ENCODE measurements at places on chromosomes 5 and 9. TPM values are rescaled to one million over a fixed set of nuclear protein-coding genes. Genes with fewer than 3 reads are reported as not detected.

DNA sequence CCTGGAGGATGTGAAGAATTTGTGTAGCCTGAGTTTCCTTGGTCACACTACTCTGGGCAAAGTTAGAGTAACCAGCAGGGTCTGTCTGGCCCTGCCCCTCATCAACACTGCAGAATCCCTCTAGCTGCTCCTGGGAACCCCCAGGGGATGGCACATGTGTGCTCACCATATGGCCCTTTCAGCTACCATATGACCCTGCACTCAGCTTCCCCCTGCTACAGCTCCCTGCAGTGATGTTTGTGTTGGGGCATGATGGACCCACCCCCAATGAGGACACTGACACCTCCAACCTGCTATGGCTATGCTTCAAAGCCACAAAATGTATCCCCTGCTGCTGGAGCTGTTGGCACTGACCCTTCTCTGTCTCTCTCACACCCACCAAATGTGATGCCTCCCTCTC is 152.7 kb downstream of the SNX18 start:
- ATAC-seq, result no peak

- ATAC-seq, result no peak
These were observed 70.8 kb downstream of the NDUFS4 start for GRCh38 chr5:53631251-53631650.

Gene FBP2
- not detected for total RNA-seq

- ATAC-seq, result no peak
These were observed 23.9 kb downstream of the MEGF9 start for GRCh38 chr9:120690372-120690771.

GRCh38 chr5:170151097-170151831 is 45.6 kb downstream of the FOXI1 start:
- no peak for ATAC-seq

GRCh38 chr5:50730841-50731240 is 64.4 kb downstream of the PARP8 start:
- ATAC-seq, result no peak

GRCh38 chr5:172898843-172899369 is 60.3 kb upstream of the RPL26L1 start:
- ATAC-seq, result no peak

DNA sequence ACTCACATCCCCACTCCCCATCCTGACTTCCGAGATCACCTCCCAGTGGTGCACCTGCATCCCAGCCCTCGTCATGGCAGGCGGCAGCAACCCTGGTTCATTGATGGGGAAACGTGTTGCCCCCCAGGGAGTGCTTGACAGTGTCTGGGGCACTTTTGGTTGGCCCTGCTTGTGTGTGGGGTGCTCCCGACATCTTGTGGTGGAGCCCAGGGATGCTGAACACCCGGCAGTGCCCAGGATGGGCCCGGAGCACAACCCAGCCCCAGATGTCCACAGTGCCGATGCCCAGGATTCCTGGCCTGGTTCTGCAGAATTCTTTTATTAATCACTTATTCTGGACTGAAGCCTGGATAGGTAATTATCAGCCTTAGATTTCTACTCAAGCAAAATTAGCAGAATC is 3.7 kb downstream of the MRPL36 start:
- no peak for ATAC-seq

DNA sequence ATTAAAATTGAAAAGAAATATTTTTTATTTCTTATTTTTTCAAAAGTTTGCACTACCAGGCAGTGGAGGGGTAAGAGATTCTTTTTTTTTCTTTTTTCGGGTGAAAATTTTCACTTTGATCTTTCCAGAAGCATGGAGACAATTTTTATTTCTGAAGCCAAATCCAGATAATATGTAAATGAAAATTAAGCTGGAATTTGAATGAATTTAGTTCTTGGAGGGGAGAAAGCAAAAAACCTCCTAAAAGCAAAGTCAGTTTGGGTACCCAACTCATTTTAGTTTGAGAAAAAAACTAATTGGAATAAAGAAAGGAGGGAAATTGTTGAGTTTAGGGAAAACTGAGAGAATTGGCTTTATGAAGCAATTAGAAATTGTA is 872 bp downstream of the ZNF618 start:
- no peak for ATAC-seq

DNA sequence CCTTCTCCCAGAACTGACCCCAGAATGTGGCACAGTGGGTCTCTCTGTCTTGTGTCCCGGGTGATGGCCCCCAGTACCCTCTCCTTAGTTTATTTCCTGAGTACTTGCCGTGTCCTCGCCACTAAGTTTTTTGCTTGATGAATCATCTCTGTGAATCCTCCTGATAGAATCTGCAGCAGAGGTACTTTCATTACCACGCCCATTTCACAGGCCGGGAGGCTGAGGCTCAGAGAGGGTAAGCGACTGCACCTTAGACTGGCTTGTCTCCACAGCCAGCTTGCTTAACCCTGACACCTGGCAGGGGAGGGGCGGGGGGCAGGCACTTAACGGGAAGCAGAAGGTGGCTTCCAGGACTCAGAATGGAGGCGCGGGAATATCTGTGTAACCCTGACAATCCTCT is 7.9 kb upstream of the IER5L start:
- no peak for ATAC-seq

GRCh38 chr9:70784456-70784855 is 337.0 kb downstream of the TRPM3 start:
- no peak for ATAC-seq

Gene ADAMTS2
- 14.8 TPM for total RNA-seq

DNA sequence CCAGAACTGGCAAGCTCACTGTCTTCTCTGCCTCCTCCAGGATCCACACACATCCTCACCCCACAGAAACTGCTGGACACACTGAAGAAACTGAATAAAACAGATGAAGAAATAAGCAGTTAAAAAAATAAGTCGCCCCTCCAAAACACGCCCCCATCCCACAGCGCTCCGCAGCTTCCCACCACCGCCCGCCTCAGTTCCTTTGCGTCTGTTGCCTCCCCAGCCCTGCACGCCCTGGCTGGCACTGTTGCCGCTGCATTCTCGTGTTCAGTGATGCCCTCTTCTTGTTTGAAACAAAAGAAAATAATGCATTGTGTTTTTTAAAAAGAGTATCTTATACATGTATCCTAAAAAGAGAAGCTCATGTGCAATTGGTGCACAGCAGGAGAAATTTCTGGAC is 16.1 kb upstream of the CFAP157 start:
- no peak for ATAC-seq

DNA sequence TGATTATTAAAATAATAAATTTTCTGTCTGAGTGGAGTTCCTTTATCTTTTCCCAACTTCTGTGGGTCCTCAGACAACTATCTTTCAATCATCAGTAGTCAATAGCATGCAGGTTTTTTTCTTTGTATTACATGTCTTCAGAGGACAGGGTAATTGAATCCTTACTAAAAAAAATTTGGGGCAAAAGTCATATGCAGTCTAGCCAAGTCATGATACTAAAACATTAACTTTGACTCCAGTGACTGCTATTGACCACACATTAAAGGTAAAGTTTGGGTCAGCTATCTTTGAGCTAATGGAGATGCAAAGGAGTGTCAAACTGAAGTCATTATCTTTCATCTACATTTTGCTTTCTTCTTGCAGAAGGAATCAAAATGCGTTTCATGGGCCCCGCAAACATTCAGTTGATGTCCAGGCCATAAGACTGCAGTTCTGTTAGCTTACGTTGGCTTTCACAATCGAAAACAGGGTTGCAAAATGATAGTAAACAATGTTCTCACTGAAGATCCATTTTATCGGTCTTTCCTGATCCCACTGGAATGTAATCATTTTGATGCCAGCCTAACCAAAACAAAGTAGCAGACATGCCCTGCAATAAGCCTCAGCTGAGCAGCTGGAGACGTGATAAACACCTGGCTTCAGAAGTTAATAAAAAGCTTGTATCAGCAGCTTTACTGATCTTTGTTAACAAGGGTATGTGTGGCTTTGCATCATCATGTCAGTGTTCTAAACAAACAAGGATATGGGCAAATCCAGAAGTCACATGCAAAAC is 186.1 kb upstream of the PRLR start:
- no peak for ATAC-seq

- no peak for ATAC-seq
These were observed 8.3 kb upstream of the PTBP3 start for GRCh38 chr9:112341730-112342129.

Gene PCDHB7
- 3.0 TPM for total RNA-seq

Gene MEIKIN
- 0.66 TPM for total RNA-seq

Gene ATP10B
- 1.1 TPM for total RNA-seq
